HS-27A (cell line): ENCODE measurements at places on chromosomes 1 and 21.

GRCh38 chr1:40092241-40092640 is 4.8 kb downstream of the PPT1 start:
- DNase-seq = no peak

GRCh38 chr1:51736702-51737101 is 119.8 kb downstream of the OSBPL9 start:
- DNase-seq = no peak

GRCh38 chr1:150809651-150810050 is 1.6 kb upstream of the CTSK start:
- DNase-seq = peak; percentile 30

DNA sequence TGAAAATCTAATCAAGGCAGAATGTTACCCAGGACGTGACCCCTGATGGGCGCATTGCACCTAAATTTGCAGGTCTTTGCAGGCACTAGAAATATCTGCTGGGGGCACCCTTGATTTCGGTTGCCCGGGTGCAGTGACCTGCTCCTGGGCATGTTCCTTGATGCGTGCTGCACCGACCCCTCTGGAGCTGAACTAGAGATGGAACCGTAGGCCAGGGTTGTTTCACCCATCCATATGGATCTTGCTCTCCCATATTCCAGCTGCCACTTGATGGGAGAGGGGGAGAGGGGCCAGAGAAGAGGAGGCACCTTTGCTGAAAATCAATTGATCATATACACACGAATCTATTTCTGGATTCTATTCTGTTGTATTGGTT is 8.4 kb upstream of the COL18A1 start:
- DNase-seq = no peak

DNA sequence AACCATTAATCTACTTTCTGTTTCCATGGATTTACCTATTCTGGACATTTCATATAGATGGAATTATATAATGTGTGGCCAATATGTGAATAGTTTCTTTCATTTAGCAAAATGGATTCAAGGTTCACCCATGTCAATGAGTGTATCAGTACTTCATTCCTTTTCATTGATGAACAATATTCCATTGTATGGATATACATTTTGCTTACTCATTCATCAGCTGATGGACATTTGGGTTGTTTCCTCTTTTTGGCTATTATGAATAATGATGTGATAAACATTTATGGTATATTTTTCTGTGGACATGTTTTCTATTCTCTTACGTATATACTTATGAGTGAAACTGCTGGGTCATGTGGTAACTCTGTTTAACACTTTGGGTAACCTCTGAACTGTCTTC is 97.8 kb downstream of the SCMH1 start:
- no peak for DNase-seq

- DNase-seq = no peak
Observed at GRCh38 chr21:33458861-33459260, 20.9 kb downstream of the TMEM50B start.

GRCh38 chr1:75794382-75794781 is 2.3 kb upstream of the MSH4 start:
- DNase-seq = no peak

GRCh38 chr1:2944705-2945104 is 76.6 kb upstream of the ACTRT2 start:
- DNase-seq = no peak

GRCh38 chr1:77536813-77537212 is 145.6 kb downstream of the ZZZ3 start:
- DNase-seq = peak; percentile 96

- no peak for DNase-seq
Observed at GRCh38 chr1:222736972-222737371, at the start of gene FAM177B. FAM177B (plus strand) TSS chr1:222737202; CDS start chr1:222746546, 9,344 bp downstream.

DNA sequence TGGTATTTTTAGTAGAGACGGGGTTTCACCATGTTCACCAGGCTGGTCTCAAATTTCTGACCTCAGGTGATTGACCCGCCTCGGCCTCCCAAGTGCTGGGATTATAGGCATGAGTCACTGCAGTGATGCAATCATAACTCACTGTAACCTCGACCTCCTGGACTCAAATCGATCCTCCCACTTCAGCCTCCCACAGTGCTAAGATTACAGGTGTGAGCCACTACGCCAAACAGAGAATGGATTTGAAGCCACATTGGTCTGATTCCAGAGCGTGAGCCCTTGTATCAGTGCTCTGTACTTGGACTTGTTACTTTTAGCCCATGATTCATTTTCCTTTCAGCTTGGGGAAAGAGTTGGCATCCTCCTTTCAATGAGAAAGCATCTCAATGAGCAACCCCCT is 14.9 kb upstream of the ZNF683 start:
- DNase-seq = no peak

GRCh38 chr1:4856396-4856795 is 202.0 kb downstream of the AJAP1 start:
- DNase-seq = no peak

GRCh38 chr1:163120372-163120771 is 51.2 kb downstream of the RGS4 start:
- no peak for DNase-seq

DNA sequence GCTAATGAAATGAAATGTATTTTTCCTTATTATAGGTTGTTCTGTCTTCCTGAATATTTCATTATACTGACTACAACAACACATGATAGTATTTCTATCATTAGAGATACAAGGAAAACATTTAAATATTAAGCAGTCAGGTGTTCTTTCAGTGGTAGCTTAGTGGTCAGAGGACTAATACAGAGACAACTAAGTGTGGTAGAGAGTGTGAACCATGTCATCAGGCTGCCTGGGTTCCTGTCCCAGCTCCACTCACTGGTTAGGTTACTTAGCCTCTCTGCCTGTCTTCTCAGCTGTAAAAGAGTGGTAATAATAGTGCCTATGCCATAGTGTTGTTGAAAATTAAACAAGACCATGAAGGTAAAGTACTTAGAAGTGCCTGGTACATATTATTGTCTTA is 3.9 kb downstream of the UAP1 start:
- no peak for DNase-seq

DNA sequence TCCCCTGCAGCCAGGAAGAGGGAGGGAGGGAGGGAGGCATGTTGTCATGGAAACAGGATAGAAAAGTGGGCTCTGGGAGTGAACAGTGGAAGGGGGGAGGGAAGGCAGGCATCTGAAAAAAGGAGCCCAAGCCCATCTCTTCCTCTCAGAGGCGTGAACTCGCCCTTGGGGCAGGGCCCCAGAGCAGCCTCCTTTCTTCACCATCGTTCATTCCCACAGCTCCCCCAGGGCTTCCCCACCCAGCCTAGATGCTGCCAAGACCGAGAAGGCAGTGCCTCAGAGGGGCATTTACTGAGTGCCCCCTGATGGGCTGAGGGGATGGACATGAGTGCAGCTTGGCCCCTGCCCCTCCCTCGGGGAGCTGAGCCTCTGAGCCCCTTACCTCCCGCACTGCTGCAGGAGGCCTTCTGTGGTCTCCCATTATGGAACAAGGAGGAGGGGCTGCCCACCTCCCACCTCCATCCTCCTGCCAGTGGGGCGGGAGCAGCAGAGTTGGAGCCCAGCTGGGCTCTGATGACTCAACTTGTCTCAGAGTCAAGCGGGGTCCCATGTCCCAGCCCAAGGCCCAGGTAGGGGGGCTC is 39.1 kb upstream of the KIF21B start:
- no peak for DNase-seq

GRCh38 chr1:226486161-226486560 is 62.4 kb upstream of the STUM start:
- no peak for DNase-seq
